ENCODE measurements at places on chromosomes 4 and X. TPM values are rescaled to one million over a fixed set of nuclear protein-coding genes. Genes with fewer than 3 reads are reported as not detected.

Gene MAGEA10
- total RNA-seq, result not detected

Gene CLCN4
- 2.1 TPM for total RNA-seq

Gene RAB33A
- total RNA-seq, result 3.0 TPM

Gene RNF175
- not detected for total RNA-seq

Gene HSD17B13
- 0.65 TPM for total RNA-seq

Gene PNMA6F
- not detected for total RNA-seq

Gene ZNF185
- total RNA-seq, result 5.2 TPM

Gene FOXR2
- not detected for total RNA-seq

Gene ZNF630
- 1.4 TPM for total RNA-seq

Gene OTOP1
- not detected for total RNA-seq

Gene ADGRG2
- 8.8 TPM for total RNA-seq

Gene FABP2
- total RNA-seq, result not detected

Gene AMOT
- total RNA-seq, result 9.3 TPM

Gene FAM184B
- not detected for total RNA-seq

Gene DACH2
- not detected for total RNA-seq

Gene SSX4
- not detected for total RNA-seq
